ENCODE measurements at places on chromosomes 2 and 18.

GRCh38 chr2:149075105-149075504 is 36.6 kb downstream of the LYPD6B start:
- DNase-seq = no peak

DNA sequence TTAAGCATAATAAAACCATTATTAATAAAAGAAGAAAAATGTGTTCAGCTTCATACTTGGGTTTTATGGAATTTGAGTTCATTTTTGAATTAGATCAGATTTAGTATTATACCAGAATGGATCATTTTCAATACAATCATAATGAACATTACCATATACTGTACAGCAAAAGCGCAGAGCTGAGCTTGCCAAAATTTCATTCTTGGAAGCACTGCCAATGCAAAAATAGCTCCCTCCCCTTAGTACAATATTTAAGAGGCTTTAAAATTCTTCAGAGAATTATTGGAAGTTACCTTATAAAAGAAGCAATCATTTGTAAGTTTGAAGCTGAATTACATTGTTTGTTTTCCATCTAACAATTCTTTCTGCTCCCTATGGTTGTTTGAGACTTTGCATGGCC is 938.1 kb upstream of the SLC39A10 start:
- no peak for DNase-seq

- DNase-seq = peak; percentile 12
Observed at GRCh38 chr2:128438091-128438490, 119.4 kb upstream of the HS6ST1 start.

- DNase-seq = no peak
Observed at GRCh38 chr18:35047697-35048292, 6.6 kb downstream of the MAPRE2 start.

- DNase-seq = no peak
Observed at GRCh38 chr2:62506421-62506750, 391 bp upstream of the TMEM17 start.

DNA sequence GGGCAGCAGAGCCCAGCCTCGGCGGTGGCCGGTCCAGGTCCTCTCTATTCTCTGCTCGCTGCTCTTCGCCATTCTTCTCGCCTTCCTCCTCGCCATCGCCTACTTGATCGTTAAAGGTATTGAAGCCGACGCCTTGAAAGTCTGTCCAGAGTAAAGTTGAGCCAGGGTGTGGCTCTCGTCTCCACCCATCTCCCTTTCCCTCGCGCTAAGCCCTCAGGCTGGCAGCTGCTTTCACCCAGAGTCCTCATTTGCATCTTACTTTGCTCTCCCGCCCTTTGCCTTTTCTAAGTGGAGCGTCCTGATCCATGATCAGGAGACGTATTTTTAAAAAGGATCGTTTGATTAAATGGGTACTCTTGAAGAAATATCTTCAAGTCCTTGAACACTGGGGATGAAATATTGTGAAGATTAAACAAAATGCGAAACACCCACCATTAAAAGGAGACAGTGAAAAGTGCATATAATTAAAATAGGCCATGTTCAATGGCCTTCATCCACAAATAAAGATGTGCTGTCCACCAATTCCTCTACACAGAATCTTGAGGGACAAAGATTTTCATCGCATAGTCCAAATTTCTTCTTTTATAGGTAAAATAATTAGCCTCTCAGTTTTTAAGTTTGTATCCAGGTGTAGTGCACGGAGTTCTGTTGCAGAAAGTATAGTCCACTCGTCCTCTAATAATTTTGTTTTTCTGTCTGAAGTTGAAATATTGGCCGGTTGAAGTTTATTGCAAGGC is 657 bp downstream of the ARL6IP6 start:
- peak; percentile 21 for DNase-seq

GRCh38 chr18:73283788-73284187 is 416.0 kb upstream of the NETO1 start:
- DNase-seq = no peak

DNA sequence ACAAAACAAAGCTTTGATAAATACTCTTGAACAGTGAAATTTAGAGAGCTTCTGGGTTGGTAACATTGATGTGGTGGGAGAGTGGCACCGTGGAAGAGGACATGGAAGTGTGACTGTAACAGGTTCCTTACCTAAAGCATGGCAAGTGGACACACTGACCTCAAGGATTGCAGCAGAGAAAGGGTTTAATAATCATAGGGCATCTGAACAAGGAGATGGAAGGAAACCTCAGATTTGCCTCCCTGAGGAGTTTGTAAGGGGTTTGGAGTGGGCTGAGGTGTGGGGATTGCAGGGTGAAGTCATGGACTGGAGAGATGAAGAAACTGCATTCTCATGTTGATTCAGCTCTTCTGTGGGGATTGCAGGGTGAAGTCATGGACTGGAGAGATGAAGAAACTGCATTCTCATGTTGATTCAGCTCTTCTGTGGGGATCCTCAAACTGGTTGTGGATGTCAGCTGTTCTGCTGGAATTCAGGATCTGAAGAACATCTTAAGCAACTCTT is 83.8 kb upstream of the TLK1 start:
- no peak for DNase-seq

GRCh38 chr18:21991886-21992285 is 177.5 kb upstream of the GATA6 start:
- DNase-seq = no peak

DNA sequence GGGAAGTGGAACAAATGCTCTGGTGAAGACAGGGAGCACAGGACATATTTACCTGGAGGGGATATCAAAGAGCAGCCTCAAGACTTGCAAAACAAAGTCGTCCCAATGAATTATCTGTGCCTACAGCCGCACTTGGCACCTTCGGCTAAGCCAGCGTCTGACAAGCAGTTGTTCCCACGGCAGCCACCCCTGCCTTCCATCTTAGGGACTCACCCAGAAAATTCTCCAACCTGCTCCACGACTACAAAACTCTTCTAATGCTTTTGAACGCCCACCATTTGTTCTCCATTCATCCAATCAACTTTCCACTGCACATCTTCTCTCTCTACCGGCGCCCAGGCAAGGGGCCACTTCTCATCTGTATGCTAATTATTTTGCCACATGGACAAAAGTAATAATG is 7.0 kb downstream of the MYT1L start:
- no peak for DNase-seq

- no peak for DNase-seq
Observed at GRCh38 chr2:47264143-47264542, 109.0 kb upstream of the STPG4 start.

DNA sequence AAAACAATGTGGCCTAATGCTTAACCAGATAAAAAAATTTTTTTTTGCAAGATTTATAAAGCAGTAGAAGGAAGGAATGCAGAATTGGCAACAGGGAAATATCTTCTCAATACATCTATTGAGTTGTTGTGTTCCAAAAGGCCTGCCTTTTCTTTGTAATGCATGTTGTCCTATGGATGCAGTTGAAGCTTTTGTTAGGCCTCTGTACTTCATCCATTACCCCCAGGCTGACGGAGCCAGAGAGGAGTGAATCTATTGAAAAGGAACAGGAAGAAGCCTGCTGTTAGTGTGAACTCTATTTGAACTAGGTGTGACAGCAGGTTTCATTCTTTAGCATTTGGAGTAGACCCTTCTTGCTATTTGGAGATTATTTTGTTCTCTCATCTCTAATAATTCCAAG is 56.5 kb downstream of the MTX2 start:
- no peak for DNase-seq
